Occipital lobe (tissue), 3 donors: ENCODE measurements at places on chromosomes 13 and 19.
A peak's percentile ranks its signal among the peaks of the same experiment; 100 is the strongest.

- DNase-seq = no peak
Measured at GRCh38 chr19:33946535-33947264, 150.0 kb downstream of the KCTD15 start.

DNA sequence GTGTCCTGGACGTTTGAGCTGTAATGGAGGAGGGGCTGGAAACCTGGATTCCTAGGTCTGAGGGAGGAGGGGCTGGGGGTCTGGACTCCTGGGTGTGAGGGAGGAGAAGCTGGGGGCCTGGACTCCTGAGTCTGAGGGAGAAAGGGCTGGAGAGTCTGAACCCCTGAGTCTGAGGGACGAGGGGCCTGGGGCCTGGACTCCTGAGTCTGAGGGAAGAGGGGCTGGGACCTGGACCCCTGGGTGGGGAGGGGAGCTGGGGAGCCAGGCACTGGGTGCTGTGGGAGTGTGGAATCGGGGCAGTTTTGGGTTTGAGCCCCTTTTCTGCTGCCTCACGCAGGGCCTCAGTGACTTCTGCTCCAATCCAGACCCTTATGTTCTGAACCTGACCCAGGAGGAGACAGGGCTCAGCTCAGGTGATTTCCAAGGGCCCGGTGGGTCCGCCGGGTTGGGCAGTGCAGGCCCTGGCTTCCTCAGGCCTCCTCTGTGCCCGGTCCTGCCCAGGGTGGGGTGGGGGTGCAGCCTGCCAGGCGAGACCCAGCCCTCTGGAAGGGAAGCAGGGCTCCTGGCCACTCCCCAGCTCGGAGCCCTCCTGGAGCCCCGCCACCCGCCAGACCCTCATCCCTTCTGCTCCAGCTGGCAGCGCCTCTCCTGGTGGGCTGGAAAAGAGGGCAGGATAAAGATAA is 14.4 kb downstream of the TTYH1 start:
- DNase-seq = no peak

DNA sequence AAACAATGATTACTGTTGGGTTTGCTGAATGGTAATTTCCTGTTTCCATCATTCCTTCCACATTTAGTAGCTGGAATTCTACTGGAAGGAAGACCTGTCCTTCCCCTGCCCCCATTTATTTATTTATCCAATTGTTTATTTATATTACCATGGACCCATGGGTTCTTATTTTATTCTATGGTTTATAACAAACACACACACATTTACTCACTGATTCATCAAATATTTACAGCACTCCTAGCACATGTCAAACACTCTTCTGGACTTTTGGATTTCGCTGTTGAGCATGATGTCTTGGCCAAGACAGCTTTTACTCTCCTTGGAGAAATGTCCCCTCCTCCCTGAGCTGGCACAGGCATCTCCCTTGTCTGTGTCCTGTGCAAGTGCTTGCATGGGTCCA is 227.8 kb upstream of the MAB21L1 start:
- DNase-seq = no peak

DNA sequence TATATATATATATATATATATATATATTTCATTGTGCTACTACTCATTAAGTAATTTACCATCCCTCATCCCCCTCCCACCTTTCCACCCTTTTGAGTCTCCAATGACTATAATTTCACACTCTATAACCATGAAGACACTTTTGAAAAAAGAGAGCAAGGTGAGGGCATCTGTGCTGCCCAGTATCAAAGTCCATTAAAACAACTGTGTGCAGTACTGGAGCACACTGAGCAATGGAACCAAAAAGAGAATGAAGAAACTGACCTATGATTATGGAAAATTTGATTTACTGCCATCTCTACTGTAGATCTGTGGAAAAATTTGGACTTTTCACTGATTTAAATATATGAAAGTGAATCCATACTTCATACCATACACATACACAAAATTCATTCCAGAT is 217.9 kb downstream of the COL4A1 start:
- no peak for DNase-seq

DNA sequence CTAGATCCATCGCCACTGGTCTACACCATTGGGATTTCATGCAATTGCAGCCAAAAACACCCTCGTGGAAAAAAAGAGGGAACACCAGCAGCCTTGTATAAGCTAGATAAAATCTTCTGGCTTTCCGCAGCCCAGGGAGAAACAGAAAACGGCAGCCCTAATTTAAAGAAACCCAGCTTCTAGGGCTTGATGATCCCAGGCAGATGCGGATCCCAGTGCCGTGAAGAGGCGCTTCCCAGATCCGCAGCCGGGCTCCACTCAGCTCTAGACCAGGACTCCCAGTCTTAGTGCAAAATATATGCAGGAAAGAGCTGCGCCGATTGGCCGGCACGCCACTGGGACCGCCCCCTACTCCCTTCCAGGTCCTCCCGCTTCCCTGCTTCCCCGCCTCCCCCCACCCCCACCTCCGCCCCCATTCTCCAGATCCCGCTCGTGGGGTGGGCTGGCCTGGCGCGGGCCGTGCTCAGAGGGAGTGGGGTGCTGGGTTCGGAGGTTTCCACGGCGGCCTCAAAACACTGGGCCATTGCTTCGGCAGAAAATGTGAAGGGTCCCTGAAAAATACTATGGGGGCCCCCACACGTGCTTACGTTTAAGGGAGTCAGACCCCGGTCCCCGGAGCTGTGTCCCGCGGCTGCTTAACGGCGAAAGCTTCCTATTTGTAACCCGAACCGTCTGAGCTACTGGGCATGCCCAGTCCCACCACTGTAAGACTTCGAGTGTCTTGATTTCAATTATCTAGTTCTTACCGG is 63.1 kb downstream of the SERP2 start:
- DNase-seq = peak; percentile 96
